Memory B cell (primary cell): ENCODE measurements at places on chromosomes 3 and 15.
A peak's percentile ranks its signal among the peaks of the same experiment; 100 is the strongest.

DNA sequence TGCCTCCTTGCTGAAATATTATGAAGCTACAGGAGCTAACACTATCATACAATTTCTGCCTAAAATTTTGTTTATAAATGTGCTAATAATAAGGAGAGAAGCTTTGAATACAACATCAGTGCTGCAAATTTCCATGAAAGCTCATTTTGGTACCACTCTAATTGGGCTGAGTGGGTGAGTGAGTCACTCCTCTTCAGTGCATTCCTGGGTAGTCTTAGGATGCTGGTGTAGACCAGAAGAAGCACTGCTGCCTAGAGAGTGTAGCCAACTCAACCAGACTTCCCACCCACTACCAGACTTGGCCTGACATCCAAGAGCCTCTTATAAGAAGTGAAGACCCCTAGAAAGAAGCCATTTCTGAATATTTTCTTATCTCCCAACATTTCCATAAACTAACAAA is 32.5 kb upstream of the CCDC54 start:
- no peak for DNase-seq

GRCh38 chr3:11198070-11198469 is 43.8 kb downstream of the HRH1 start:
- DNase-seq, result no peak

DNA sequence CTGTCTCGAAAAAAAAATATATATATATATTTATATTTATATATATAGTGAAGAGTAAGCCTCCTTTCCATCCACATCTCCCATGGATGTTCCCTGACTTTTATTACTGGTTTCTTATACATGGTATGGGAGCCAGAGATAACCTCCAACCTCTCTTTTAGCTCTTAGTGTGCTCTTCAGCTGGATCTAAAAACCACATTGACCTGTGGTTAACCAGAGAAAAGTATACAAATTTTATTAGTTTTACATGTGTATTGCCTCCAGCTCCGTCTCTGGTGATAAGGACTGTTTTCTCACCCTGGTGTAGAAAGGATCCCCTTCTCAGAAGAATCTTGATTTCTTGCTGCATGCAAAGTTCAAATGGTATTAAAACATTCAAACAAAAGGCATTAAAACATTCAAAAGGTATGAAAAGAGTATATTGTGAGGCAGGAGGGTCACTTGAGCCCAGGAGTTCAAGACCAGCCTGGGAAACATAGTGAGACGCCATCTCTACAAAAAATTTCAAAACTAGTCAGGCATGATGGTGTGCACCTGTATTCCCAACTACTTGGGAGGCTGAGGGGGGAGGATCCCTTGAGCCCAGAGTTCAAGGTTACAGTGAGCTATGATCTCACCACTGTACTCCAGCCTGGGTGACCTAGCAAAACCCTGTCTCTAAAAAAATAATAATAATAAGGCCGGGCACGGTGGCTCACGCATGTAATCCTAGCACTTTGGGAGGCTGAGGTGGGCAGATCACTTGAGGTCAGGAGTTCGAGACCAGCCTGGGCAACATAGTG is 13.5 kb upstream of the TTBK2 start:
- no peak for DNase-seq

- peak; percentile 59 for DNase-seq
Observed at GRCh38 chr3:115814778-115815380, 191.6 kb downstream of the GAP43 start.

- DNase-seq, result no peak
Observed at GRCh38 chr3:186128158-186128557, 19.3 kb upstream of the ETV5 start.

DNA sequence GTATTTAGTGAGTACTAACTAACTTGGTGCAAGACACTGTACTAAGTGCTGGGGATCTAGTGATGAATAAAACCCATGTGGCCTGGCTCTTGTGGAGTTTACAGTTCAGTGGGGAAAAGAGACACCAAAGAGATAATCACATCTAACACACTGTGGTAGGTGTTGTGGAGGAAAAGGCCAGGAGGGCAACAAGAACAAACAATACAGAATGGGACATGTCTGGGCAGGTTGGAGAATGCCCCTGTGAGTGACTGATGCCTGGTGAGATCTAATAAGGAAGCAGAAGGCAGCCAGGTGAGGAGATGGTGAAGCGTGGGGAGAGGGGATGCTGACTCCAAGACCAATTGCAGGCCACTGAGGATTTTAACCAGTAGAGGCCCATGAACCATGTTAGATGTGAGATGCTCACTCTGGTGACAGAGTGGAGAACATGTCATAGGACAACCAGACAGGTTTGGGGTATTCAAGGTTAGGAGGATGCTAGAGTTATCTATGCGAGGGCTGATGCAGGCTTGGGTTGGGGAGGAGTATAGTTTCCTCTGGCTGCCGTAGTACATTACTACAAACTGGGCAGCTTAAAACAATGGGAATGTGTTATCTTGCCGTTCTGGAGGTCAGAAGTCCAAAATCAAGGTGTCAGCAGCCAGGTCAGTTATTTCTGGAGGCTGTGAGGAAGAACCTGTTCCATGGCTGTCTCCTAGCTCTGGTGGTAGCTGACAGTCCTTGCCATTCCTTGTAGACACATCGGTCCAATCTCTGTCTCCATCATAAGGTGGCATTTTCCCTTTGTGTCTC is 81.4 kb downstream of the ARNT2 start:
- DNase-seq, result no peak

GRCh38 chr3:166955201-166955939 is 424.7 kb downstream of the ZBBX start:
- DNase-seq, result no peak
